ENCODE measurements at places on chromosomes 7 and 10. TPM values are rescaled to one million over a fixed set of nuclear protein-coding genes. Genes with fewer than 3 reads are reported as not detected.

CCAR1 gene
- polyA plus RNA-seq = 24.3 TPM

PPP1R17 gene
- polyA plus RNA-seq = not detected

CWF19L1 gene
- polyA plus RNA-seq = 11.4 TPM

FAM24A gene
- not detected for polyA plus RNA-seq

CCL24 gene
- 0.68 TPM for polyA plus RNA-seq

DOCK1 gene
- 11.4 TPM for polyA plus RNA-seq

PDE1C gene
- polyA plus RNA-seq = 1.9 TPM

LIPM gene
- not detected for polyA plus RNA-seq

CXCL12 gene
- polyA plus RNA-seq = 7.9 TPM

ANKRD30A gene
- not detected for polyA plus RNA-seq

ANXA7 gene
- polyA plus RNA-seq = 74.4 TPM

GIMAP1 gene
- 1.2 TPM for polyA plus RNA-seq

STEAP1 gene
- polyA plus RNA-seq = 6.0 TPM

TBXAS1 gene
- polyA plus RNA-seq = 5.9 TPM

SNX8 gene
- polyA plus RNA-seq = 15.6 TPM

HOXA4 gene
- 8.6 TPM for polyA plus RNA-seq

AKR1C2 gene
- 37.5 TPM for polyA plus RNA-seq

AMPH gene
- polyA plus RNA-seq = 0.28 TPM

CLCN1 gene
- polyA plus RNA-seq = 0.31 TPM

ADCYAP1R1 gene
- 0.11 TPM for polyA plus RNA-seq

SSBP1 gene
- 209 TPM for polyA plus RNA-seq

ZNHIT1 gene
- polyA plus RNA-seq = 73.2 TPM

CALCR gene
- 0.01 TPM for polyA plus RNA-seq

CYP26C1 gene
- polyA plus RNA-seq = 0.02 TPM

HOXA13 gene
- not detected for polyA plus RNA-seq

DNAH11 gene
- polyA plus RNA-seq = 1.6 TPM

PMS2 gene
- 3.3 TPM for polyA plus RNA-seq

STEAP4 gene
- 3.7 TPM for polyA plus RNA-seq

SORBS1 gene
- 66.3 TPM for polyA plus RNA-seq

PDZD7 gene
- polyA plus RNA-seq = 0.14 TPM

NXPH1 gene
- not detected for polyA plus RNA-seq

GRM8 gene
- not detected for polyA plus RNA-seq

MLXIPL gene
- polyA plus RNA-seq = 2.5 TPM

GNAT3 gene
- not detected for polyA plus RNA-seq

Data from esophagus (tissue), 2 donors.